ENCODE measurements at places on chromosomes 16 and 17.

GRCh38 chr16:2150418-2151187, 2.2 kb downstream of the RAB26 start:
- DNase-seq = peak; percentile 61

DNA sequence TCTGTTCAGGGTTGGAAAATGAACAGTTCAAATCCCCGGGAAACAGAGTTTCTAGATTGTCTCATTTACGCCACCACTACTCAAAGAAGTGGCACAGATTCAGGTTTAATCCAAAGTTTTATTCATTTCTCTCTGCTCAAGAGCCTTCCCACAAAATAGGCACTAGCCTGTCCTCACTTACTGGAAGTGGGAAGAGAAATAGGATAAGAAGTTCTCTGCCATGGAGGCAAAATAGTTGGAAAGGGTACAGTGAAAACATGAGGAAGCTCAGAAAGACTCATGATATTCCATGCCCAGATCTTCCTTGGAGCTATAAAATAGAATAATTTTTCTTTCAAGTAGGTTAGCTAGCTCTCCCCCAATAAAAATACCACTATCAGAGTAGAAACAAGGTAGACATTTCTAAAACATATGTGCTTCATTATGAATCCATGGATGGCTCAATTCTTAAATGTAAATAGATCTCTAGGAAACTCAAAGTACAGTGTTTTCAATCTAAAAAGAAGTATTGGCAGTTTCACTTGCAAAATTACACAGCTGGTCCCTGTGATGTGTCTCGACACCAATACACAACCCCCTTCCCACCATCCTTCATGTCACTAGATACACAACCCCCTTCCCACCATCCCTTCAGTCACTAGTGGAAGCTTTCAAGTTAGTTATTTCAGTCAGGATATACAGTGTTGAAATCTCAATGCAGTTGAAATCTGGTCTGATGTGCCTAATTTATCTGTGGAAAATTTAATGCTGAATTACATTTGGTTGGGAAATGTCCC, 125.8 kb downstream of the TRIM37 start:
- no peak for DNase-seq

DNA sequence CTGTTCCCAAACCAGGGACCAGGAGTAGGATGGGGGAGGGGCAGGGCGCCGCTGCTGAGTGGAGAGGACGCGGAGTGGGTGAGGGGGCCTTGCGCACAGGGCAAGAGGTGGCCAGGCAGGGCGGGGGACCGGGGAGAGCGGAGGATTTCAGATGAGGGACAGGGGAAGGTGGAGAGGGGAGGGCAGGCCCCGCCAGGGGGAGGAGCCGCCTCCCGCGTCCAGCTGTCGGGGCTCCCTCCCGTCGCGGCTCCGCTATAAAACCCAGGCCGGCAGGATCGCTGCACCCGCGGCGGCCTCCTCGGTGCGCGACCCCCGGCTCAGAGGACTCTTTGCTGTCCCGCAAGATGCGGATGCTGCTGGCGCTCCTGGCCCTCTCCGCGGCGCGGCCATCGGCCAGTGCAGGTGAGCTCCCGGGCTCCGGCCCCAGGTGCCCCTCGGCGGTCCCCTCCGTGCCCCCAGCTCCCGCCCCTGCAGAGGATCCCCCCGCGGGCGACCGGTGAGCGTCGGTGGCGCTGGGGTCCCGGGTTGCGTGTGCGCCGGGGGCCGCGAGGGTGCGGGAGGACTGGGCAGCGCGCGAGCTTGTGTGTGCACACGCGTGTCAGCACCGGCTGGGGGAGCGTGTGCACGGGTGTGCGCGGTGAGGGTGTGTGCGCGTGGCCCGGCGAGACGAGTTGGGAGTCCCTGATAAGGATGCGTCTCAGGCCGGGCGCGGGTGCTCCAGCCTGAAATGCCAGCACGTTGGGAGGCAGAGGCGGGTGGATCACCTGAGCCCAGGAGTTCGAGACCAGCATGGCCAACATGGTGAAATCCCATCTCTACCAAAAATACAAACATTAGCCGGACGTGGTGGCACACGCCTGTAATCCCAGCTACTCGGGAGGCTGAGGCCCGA, at the start of gene CA4:
Gene CA4 (plus strand): TSS at position 283 of the 892 bp plus-strand sequence. CDS start 62 bp downstream, at position 345.
- DNase-seq = no peak

DNA sequence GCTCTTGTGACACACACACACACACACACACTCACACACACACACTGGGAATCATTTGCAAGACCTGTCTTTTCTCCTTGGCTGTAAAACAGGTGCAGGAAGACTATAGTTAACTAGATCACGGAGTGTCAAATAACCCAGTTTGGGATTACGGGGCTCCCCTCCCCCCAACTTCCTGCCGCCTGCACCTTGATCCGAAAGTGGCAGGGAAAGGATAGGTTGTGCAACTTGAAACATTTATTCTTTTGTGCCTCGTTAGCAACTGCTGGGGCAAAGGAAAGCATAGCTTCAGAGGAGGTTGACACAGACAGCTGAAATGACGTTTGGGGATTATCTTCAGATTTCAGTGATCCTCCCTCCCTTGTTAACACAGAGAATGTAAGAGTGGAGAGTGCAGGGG, 149.5 kb downstream of the NTN1 start:
- DNase-seq = no peak

DNA sequence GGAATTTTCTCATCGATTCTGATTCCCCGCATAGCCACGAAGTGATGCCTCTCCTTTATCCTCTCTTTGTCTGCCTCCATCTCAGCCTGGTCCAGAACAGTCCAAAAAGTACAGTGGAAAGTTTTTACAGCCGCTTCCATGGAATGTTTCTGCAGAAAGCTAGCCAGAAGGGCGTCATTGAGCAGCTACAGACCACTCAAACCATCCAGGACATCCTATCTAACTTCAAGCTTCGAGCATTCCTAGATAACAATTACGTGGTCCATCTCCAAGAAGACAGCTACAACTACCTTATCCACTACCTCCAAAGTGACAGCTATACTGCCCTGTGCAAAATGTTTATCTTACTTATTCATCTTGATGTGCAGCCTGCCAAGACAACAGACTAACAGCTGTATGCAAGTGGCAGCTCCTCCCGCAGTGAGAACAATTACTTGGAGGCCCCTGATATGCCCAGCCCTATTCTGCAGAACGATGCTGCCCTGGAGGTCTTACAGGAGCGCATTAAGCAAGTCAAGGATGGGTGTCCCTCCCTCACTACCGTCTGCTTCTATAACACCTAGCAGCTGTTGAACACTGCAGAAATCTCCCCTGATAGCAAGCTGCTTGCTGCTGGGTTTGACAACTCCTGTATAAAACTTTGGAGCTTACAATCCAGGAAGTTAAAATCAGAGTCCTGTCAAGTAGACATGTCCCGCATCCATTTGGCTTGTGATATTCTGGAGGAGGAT, 38.9 kb downstream of the SLFN12L start:
- DNase-seq = no peak

DNA sequence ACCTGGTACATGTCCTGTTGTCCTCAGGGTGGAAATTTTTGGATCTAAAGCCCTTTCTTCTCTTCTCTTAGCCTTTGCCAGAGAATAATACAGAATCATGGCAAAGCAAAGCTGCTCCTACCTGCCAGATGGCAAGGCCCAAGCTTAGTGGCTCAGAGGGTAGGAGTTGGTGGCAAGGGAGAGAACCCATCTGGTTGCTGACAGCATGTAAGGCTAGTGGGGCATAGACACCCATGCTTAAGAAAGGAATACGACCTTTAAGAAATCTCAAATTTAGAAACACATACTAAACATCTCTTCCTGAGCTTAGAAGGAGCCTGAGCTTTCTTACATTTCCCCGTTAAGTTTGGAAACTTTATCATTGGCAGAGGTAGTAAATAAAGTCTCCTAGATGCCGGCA, 395.0 kb upstream of the SOX9 start:
- DNase-seq = no peak

DNA sequence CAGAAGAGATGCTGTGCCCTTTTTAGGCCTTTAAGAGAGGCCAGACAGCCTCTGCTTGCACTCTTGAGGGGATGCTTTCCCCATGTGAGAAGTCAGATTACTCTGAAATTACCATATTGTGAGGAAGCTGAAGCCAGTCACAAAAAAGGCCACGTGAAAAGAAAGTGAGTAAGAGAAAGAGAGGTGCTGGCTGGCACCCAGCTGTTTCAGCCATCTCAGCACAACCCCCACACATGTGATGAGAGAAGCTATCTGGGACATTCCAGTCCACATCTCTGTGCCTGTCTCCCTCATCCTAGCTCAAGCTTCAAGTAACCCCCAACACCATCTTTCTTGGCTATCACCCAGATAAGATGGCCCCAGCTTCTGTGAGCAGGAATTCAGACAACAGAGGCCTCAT, 131.4 kb downstream of the HS3ST2 start:
- DNase-seq = no peak

DNA sequence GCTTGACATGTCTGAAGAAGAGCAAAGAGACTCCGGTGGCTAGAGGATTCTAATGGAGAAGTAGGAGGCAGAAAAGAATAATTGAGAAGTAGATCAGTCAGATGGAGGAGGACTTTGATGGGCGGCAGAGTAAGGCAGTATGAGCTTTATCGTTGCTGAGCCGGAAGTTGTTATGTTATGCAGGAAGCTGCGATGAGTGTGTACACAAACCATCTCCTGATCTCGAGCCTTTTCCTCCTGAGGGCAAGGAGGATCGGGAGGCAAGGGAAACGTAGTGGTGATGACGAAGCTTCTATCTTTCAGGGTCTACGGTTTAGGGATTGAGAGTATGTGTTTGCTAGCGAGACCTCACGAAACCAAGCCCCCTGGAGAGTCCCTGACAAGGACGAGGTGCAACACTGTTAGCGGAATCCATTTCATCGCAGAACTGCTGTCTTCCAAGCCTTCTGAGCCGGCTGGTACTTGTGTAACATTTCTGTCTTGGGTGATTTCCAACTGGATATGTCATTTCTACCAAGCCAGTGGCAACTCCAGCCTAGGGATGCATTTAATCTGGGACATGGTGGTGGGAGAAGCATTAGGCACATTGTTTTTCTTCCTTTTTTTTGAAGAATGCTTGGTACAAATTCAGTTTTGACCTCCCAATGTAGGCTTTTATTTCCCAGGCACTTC, 45.5 kb downstream of the RBFOX1 start:
- no peak for DNase-seq

DNA sequence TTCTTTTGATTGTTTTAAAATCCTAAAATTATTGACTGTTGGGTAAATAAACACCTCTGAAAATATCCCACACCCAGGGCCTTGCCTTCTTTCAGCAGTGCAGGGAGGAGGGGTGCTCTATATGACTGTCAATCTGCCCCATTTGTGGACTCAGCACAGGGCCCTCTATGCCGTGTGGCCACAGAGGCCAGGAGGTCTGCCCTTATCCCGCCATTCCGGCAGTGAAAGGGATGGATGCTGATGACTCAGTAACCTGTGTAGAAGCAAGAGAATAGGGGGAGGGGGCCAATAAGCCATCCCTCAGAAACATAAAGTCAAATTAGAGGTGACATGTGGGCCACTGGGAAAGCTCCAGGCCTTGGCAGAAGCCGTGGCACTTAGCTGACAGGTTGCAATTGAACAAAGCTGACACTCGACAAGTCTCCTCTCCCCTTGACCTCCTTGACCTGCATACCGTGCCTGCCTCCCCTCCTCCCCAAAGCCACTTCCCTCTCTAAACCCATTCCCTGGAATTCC, 281.4 kb upstream of the DYNLRB2 start:
- peak; percentile 63 for DNase-seq

GRCh38 chr17:47714773-47715396, 18.2 kb upstream of the TBX21 start:
- no peak for DNase-seq
